ENCODE measurements at places on chromosomes 7 and 10.

- no peak for DNase-seq
Measured at GRCh38 chr7:152925412-152926147, 166.0 kb downstream of the ACTR3B start.

GRCh38 chr10:61135276-61135721, 191.3 kb upstream of the RHOBTB1 start:
- DNase-seq, result no peak

DNA sequence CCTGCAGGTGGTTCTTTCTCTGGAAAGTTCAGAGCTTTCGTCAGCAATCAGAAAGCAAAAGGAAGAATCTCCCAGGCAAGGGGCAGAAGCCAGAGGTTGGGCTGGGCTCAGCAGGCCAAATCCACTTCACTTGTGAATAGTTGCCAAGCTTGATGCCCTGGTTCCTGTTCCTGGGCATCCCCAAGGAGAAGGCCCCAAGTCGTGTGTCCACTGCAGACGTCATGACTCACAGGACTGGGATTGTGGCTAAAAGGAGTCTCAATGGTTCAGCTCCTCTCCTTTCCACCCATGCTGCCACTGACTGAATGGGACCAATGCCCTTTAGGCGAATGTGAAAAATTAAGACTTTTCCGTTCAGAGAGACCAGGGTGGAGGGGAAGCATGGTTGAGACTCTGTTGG, 38.6 kb upstream of the TRIM8 start:
- no peak for DNase-seq

DNA sequence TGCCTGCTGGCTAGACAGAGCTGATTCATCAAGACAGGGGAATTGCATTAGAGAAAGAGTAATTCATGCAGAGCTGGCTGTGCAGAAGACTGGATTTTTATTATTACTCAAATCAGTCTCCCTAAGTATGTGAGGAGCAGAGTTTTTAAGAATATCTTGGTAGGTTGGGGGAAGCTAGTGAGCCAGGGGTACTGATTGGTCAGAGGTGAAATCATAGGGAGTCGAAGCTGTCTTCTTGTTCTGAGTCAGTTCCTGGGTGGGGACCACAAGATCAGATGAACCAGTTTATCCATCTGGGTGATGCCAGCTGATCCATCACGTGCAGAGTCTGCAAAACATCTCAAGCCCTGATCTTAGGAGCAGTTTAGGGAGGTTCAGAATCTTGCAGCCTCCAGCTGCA, 39.8 kb downstream of the FOXI2 start:
- DNase-seq, result no peak

DNA sequence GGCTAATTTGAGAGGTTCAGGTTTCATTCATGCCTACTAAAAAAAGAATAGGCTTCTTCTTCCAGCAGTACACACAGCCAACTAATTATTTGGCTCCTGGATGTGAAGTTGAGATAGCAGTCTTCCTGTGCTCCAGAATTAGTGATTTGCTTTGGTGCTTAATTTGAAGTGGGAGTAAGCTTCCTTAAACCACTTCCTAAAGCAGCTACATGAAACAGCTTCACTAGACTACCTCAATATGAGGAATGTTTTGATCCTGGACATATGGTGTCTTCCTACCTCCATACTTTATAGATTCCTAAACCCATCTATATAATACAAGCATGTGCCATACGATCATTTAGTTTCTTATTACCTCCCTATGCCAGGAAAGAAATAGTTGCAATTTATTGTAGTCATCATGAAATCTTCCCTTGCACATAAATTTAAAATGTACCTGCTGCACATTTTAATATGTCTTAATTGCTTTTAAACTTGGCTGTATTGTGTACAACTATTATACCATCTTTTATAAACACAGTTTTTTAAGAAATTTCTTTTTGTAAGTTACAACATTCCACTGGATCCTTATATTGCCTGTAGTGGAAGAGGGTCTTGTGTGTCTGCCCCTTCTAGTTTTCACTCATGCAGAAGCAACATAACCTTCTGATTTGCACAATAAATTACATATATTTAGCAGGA, 8.6 kb downstream of the VIM start:
- DNase-seq, result no peak

DNA sequence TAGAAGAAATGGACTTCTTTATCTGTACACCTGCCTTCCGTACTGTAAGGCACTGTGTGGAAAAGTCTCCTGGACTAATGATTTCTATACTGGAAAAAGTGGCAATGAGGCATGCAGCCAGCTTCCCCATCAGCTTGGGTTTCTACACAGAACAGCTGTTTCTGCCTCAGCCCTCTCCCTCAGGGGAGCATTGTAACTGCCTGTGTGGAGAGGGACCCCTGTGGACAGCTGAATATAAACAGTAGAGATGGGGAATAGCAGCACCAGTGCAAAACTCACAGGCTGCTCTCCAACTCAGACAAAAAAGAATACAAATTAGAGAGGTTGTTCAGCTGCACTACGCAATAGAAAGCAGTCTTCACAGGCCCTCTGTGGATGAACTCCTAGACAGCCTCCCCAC, 451.3 kb upstream of the MBL2 start:
- no peak for DNase-seq

DNA sequence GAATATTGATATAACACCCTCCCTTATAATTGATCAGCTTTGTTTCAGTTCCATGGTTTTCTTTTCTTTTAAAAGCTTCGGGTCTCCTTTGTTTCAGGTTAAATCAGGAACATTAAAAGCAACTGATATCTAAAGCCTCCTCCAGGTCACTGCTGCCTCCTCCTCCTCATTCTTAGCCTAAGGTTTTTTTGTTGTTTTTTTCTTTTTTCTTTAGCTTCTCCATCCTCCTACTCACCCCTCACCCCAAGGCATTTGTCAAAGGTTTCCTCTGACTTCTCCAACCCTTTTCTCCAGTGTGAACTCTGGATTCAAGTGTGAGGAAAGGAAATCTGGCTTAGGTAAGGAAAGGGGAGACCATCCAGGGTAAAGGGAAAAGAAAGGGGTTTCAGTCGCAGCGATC, 420.2 kb upstream of the NFE2L3 start:
- no peak for DNase-seq

DNA sequence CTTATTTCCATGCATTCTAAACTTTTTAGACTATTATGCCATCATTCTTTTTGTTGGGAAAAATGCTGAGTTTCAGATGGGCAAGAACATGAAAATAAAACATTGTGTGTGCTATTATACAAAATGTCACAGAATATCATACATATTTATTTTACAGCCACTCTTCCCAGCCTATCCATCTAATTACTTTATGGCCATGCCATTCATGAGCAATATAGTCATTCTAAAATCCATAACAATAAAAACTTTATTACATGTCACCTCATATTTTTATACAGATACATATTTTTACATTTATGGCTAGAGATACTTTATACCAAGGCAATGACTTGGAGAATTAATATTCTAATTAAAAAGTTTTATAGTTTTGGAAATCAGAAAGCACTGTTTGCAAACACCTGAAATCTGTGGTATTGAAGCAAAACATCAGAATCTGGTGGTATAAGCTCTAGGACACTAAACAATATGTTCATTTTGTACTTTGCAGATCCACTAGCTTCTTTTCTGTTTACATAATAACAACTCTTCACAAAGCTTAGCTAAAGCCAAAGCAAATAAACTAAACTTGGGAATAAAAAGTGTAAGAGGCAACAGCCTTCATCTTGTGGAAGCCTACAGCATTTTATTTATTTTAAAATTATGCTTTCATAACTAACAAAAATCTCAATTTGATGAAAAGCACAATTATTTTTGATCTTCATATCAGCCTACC, 210.1 kb downstream of the RNLS start:
- DNase-seq, result no peak

DNA sequence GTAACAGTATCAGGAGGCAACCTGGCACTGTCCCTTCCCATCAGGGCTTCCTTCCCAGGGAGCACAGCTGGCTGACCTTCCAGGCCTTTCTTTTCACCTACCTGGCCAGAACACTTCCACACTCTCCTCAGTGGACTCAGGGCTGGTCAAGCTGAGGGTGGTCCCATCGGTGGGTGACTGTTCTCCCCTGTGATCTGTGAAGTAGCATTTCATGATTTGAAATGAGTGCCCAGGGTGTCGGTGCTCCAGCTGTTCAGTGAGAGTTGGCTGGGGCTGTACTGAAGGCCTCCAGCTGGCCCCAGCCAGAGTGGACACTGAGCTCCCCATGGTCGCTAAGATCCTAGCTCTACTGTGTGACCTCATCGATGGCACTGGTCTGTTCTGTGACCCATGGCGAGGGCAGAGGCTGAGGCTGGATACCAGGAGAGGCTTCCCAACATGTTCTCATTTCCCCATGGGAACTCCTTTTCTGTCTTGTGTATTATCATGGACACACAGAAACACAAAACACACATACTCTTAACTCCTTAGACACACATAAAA, at the start of gene FAM170B:
Gene FAM170B, minus strand, starts transcription at position 316 of the 543 bp plus-strand sequence. Its CDS starts 103 bp downstream, at position 213.
- DNase-seq, result no peak

- no peak for DNase-seq
Measured at GRCh38 chr7:55048221-55048859, 29.5 kb downstream of the EGFR start.

DNA sequence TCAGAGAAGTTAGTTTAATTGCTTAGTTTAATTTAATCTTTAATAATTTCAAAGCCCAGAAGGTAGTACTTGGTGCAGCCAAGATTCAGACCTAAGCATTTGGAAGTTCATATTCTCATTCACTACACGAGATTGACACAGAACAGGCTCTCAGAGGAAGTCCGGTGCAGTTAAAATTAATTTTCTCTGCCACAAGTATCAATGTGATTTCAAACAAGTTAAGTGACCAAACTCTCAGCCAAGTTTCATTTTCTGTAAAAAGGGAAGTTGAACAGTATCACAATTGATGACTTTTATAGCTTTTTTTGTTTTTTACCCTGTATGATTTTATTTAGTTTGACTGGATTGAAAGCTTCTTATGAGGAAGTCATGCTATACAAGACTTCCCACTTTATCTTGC, 1494.9 kb upstream of the LRRTM3 start:
- no peak for DNase-seq

DNA sequence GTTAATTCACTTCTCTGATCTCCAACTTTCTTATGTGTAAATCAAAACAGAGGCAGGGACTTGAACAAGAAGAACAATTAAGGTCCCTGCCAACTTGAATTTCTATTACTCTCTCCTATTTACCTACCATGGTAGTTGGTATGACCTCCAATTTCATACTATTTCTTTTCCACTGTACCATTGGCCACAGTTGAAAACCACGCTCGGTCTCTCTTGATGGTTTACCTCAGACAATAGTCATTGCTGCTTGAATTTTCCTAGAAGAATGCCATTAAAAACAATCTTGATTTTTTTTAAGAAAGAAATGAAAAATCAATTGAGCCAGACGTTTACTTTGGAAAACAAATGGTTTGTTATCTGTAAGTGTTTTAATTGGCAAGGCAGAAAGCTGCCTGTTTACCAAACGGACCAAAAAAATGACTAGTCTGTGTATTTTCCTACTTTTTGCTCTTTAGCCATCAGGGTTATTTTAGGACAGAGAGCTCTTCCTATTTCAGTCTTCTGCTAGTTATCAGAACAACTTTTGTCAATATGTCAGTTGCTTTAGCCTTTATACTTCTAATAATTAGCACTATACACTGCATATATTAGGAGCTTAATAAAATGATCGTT, 157.5 kb upstream of the PLXDC2 start:
- DNase-seq, result no peak

DNA sequence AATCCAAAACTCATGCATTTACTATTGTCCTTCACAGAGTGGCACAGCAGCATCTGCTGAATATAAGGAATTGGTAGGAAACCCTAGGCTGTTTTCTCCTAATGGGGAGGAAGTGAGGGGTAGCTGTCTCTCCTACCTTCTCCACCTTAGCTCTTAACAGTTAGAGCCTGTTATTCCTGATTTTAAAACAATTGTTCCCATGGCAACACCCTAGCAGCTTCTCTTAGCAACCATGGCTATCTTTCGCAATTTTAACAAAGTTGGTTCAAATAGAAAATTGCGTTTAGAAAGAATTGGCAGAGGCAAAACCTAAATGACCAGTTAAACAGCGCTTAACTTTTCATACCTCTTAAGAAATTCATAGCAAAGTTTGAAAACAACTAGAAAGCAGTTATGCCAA, 603.4 kb upstream of the AUTS2 start:
- DNase-seq, result no peak

DNA sequence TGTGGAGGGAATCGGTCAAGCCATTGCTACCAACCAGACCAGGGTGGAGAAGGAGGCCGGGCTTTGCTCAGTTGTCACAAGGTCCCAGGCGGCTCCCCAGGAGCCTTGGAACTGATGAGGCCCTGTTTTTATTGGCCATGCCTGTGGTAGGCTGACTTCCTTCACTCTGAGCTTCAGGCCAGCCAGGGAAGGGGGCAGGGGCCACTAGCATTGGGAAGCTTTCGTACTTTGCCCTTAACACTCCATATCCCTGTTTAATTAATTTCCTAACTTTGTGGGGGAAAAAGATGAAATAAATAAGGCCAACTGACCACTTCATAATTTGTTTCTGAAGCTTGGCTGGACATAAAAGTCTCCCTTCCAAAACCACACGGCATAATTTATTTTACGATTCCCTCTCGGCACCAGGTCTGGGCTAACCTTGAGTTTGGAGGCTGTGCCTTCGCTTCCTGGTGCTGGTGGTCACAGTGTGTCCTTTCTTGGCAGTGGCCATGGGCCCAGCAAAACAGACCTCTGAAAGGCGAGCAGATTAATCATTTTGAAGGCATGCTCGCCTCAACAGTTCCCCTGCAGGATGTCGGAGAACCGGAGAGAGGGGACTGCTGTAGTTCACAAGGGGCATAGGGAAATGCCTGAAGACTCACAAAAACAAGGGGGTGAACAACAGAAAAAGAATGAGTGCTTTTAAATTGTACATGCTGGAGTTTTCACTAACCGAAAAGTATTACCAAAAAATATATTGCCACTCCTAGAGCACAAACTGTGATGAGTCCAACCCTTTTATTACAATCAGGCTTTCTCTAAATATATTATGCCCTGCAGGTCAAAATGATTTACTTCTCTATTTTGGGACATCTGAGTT, 966.0 kb downstream of the LRMDA start:
- DNase-seq, result no peak

- DNase-seq, result no peak
Measured at GRCh38 chr7:147803151-147803550, 787.4 kb upstream of the C7orf33 start.

GRCh38 chr10:98790817-98791216, 344.1 kb upstream of the HPS1 start:
- DNase-seq, result no peak

DNA sequence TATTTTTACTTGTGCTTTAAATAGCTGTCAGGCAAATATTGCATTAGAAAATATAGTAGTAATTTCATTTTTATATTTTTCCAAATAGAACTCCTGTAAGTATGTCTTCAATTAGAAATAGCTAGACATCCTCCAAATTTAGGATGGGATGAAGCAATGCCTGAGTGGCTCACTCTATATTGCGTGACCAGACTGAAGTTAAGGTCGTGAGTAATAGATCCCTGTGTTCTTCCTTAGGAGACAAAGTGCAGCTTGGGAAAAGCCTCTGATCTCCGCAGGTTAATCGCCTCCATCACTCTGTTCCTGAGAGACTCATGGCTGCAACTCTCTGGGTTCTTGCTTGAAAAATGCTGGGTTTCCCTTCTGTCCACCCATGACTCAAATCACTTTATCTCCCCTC, 484.8 kb upstream of the ANKRD30A start:
- DNase-seq, result no peak
